ENCODE measurements at places on chromosomes 5 and 9.
A peak's percentile ranks its signal among the peaks of the same experiment; 100 is the strongest.

DNA sequence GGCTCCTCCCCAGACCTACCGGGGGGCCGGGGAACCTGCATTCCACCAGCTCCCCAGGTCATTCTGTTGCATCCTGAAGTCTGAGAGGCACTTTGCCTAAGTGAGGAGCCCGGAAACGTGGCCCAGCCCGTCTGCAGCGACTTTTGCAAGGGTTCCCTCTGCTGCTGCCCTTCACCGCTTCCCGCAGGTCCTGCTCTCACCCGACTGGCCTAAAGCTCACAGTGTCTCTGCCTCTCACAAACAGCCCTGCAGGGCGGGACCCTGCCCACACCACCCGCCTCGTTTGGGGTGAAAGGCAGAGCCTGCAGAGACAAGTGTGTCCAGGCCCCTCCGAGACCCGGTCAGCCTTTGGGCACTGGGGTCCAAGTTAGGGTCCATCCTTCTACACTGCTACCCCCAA, 9.5 kb upstream of the WDR5 start:
- no peak for DNase-seq

- DNase-seq = no peak
Measured at GRCh38 chr9:12693141-12693540, at the start of gene TYRP1. Gene TYRP1 (plus strand): TSS chr9:12693385. CDS start chr9:12693997, 612 bp downstream.

GRCh38 chr5:89930591-89931392, 478.8 kb downstream of the CETN3 start:
- peak; percentile 3 for DNase-seq

- peak; percentile 77 for DNase-seq
Measured at GRCh38 chr9:37582548-37583157, 6.5 kb upstream of the FBXO10 start.

GRCh38 chr5:180795771-180796313, 6.8 kb downstream of the MGAT1 start:
- DNase-seq = no peak

DNA sequence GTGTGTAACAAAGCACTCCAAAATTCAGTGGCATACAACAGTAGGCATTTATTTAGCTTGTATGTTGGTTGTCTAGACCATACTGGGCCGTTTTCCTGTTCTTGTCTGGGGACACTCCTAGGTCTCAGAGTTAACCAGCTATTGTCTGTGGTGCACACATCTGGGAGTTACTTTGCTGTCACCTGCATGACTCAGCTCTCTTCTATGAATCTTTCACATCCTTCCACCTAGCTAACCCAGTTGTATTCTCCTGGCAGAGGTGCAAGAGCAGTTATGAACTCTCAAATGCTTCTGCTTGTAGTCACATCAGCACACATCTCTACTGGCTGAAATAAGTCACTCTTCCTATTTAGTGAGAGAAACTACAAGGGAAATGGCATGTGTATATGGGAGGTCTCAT, 138.1 kb downstream of the BAAT start:
- DNase-seq = no peak
